Stimulated activated CD4-positive, alpha-beta T cell treated with anti-CD3 and anti-CD28 coated beads, Interleukin-15, amount 100 ng/mL, for 1 hour (primary cell): ENCODE measurements at places on chromosomes 16 and 17.
A peak's percentile ranks its signal among the peaks of the same experiment; 100 is the strongest.

DNA sequence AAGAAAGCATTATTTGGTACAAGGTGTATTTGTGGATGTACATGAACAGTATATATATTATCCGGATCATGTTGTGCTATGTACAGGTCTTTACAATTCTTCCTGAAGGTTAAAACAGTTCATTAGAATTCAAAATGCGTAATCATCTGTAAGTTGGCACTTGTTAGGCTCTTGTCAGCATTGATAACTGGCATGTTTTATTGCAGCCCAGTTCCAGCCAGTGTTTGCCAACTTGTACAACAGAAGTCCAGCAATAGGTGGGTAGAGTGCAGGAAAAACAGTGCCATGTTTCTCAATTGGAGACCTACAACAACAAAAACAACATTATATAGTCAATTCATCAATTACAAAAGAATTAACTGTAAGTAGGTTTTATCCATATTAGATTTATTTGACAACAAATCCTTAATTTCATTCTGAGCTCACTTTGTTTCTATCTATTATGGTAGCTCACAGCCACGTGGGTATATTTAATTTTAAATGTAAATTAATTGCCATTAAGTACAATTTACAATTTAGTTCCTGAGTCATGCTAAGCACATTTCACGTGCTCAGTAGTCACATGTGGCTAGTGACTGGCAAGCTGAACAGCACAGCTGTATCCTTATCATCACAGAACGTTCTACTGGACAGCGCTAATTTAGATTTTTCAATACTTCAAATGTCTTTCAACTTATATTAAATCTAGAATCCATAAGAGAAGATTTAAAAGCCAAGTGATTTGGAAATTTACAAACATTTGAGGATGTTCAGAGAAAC, 8.6 kb upstream of the ANKFY1 start:
- DNase-seq: no peak

GRCh38 chr16:78117391-78117790, 17.9 kb downstream of the WWOX start:
- no peak for DNase-seq

- no peak for DNase-seq
Measured at GRCh38 chr17:63395075-63395805, 50.9 kb downstream of the CYB561 start.

- DNase-seq: no peak
Measured at GRCh38 chr17:77923776-77924513, 34.6 kb upstream of the TNRC6C start.

- DNase-seq: no peak
Measured at GRCh38 chr17:62637809-62638208, 10.3 kb downstream of the MRC2 start.

GRCh38 chr17:36592316-36592715, 637 bp downstream of the DHRS11 start:
- no peak for DNase-seq

DNA sequence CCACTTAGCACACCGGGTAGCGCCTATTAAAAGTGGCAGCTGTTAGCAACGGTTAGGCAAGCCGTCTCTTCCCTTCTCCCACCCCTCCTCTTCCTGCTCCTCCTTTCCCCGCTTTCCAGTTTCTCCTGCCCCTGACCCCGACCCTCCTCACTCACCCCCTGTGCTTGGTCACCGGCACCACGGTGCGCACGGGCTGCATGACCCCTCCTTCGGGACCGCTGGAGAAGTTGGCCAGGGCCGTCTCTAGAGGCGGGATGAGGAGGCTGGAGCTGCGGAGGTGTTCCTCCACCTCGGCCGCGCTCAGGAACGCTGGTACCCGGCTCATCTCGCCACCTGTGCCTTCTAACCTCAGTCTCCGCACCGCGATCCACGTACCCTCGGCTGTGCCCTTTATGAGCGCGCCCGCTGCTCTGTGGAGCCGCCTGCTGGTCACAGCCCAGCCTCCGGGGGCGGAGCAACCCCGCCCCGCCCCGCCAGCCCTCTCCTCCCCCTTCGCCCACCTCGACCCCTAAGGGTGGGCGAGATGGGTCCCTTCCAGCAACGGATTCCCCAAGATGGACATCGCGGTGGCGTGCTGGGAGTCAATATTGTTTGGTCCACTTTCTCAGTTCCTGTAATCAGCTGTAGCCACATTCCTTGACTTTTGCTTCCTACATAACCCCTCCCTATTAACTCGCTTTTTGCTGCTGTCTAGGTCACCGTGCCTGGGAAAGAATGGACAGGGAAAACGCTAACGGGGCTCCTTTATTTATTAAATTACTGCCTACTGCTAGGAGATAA, at the start of gene CRYM:
CRYM (minus strand) TSS at position 364 of the 780 bp plus-strand sequence; CDS start at position 325, 39 bp downstream.
- DNase-seq: peak; percentile 41

DNA sequence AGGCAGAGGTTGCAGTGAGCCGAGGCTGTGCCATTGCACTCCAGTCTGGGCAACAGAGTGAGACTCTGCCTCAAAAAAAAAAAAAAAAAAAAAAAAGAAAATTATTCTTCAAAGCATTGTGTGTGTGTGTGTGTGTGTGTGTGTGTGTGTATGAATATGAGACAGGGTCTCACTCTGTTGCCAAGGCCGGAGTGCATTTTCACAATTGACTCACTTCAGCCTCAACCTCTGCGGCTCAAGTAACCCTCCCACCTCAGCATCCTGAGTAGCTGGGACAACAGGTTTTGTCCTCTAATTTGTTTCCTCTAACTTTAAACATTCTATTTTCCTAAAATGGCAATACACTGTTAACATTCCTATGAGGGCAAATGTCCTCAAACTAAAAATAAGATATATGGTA, 7.7 kb downstream of the FBXO47 start:
- DNase-seq: no peak

DNA sequence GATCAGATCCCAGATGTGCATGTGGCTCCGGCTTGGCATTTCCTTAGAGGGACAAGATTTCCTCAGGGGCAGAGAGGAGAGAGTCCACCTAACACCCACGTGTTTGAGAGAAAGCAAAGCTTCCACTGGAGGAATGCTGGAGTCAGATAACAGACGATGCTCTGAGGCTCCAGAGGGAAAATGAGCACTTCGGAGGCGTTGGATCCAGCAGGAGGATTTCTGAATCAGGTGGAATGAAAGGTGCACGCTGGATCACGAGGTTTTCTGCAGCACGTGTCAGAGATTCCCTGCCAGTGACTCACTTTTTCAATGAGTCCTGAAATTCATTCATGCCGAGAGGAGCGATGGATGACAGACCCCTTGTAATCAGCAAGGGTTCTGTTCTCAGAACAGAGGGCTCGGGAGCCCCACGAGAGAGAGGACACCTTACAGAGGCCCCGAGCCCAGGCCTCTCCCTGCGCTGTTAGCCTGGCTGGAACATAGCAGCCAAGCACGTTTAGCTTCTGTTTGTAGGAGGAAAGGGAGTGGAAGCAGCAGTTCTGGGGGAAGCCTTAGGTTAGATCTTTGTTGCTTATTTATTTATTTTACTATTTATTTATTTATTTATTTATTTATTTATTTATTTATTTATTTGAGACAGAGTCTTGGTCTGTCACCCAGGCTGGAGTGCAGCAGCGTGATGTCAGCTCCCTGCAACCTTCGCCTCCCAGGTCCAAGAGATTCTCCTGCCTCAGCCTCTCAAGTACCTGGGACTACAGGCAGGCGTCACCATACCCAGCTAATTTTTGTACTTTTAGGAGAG, 49.3 kb upstream of the JPH3 start:
- no peak for DNase-seq

DNA sequence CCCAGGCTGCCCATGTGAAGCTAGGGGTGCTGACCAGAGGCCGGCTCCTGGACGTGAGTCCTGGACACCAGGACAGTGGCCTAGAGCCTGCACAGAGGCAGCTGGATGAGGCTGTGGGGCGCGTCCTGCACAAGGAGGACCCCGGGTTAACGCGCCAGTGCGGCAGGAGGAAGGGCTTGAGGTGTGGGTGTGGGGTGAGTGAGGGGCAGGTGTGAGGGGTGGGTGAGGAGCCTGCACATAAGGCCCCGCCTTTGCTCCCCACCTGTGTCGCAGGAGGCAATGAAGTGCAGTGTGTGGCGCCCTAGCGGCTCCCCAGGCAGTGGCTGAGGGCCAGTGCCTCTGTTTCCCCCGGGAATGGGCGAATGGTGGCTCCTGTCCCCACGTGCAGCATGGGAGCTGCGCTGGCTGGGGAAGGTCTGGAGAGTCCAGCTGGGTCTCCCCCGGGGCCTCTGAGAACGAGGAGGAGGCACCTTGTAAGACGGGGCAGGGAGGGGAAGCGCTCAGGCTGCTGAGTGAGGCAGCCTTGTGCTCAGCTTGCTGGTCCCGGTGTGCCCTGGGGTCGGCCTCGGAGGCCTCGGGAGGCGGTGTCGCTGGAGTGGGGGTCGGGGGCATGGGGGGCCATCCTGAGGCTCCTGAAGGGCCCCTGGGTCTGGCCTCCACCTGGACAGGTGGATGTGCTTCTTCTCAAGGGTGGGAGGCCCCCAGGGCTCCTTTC, 3.2 kb downstream of the CD7 start:
- DNase-seq: no peak
